ENCODE measurements at places on chromosomes 16 and 17. TPM values are rescaled to one million over a fixed set of nuclear protein-coding genes. Genes with fewer than 3 reads are reported as not detected.

Gene HIC1
- 2.0 TPM for total RNA-seq

Gene SLC35B1
- 91.2 TPM for total RNA-seq

Gene ACSM3
- 4.2 TPM for total RNA-seq

Gene FSCN2
- total RNA-seq: 2.0 TPM

Gene NLK
- 8.2 TPM for total RNA-seq

Gene ANTKMT
- 25.7 TPM for total RNA-seq

Gene GRB7
- 5.0 TPM for total RNA-seq

Gene SLC38A8
- total RNA-seq: not detected

Gene MC1R
- 7.1 TPM for total RNA-seq

All from A549 treated with ZK216348 at 1 μM for 4 hours (cell line).